Fibroblast of skin of back (primary cell): ENCODE measurements at places on chromosomes 12 and 14.

DNA sequence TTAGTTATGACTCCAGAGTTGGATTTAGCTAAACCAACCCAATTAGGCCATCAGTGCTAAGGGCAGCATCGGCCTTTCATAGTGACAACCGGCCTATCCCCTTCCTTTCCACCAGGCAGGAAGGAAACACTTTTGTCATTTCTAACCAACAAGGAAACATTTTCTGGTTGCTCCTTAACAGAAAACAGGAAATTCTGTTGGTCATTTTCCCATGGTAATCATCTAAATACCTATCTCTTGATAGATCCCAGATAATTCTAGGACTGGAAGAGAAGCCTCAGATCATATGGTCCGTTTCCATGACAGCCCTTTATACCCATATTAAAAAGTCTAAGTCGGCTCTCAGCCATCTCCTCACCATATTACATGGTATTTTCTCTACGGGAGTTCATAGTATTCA, 79.2 kb upstream of the USP44 start:
- no peak for DNase-seq

DNA sequence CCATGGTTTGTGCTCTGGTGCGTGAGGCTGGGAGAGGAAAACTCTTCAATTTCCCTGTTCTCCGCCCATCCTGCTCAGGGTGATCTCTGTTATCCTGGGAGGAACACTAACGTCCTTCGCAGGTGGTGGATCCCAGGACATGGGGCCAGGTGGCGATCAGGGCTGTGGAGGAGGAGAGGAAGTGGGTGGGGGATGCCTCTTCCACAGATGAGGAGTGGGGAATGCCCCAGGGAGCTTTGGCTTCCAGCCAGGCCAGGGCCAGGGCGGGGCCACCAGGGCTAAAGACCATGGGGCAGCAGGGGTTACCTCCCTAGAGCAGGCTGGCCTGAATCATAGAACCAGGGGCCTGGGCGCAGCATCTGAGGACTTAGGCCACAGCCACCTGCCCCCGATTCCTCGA, 3.3 kb upstream of the KRT75 start:
- DNase-seq, result no peak

DNA sequence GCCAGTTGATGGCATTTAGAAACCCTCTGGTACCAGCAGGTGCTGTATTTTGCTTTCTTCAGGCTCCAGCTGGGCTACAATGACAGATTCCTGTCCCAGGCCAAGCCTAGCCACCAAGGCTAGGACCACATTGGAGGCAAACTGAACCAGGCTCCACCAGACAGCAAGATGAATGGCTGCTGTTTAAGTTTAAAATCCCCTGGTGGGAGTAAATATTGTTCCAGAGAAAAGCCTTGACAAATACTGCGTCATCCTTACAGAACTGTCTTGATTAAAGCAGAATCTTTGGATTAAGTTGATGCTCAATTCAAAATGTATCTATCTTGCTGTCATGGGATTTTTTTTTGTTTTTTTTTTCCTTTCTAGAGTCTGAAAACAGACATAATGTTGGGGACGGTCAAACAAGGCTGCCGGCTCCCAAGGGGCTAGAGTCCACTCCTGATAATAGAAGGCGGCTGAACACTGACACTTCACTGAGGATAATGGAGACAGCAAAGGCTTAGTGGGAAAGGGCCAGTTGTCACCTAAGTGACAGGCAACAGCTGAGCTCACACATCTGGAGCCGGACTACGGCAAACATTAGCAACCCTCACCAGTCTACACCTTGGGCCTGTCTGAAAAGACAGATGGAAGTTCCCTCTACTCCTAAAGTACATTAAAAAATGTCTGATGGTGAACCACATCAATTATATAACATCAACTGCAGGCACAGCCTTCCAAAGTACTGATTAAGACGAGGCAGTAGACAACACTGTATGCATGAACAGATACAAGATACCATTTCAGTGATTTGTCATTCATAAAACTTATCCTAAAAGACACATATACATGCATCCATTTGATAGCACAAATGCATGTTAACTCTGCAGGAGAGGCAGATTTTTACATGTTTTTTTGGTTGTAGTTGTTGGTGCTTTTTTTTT, 1.7 kb downstream of the PRICKLE1 start:
- no peak for DNase-seq

GRCh38 chr12:102413396-102413795, 67.0 kb downstream of the IGF1 start:
- DNase-seq, result no peak

DNA sequence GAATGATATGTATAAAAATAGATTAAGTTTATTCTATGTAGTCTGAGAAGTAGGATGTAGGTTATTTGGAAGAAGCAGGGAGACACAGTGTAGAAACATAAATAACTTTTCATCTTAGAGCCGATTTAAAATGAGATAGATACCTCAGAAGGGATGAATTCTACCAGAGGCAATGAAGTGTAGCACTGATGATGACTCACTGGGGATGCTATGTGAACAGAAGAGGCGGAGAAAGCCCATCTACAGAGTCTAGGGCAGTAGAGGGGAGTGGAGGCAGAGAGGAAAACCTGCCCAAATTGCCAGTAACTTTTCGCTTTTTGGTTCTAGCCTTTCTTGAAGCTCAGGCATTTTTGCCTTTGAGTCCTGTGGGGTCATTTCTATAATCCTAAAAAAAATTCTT, 451.8 kb downstream of the ATP23 start:
- peak; percentile 60 for DNase-seq

DNA sequence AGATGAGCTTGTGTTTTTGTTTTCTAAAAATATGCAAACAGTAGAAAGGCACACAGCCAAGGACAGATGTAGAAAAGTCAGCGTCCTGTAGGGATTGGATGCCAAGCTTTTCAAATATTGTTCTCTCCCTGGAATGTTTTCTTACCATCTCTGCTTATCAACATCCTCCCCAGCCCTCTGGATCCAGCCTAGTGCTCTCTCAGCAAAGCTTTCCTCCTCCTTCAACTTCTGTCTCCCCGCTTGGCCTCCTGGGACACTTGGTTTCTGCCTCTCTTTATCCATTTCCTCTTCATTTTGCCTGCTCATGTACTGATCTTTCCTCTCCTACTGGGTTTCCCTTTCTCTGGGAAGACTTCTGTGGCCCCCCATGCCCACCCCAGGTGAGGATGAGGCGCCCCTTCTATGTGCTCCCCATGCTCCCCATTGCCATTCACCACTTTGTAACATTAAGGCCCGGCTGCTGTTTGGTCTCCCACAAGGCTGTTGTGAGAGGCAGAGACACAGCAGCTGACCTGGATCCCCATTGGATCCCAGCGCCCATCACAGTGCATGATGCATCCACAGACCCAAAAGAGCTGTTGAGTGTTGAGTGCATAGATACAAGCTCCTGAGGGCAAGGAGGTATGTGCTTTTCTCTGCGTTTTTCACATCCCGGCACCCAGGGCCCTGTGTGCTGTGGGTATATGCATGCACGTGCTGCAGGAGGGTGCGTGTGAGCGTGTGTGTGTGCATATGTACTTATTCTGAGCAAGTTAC, 38.2 kb downstream of the EVL start:
- peak; percentile 82 for DNase-seq

DNA sequence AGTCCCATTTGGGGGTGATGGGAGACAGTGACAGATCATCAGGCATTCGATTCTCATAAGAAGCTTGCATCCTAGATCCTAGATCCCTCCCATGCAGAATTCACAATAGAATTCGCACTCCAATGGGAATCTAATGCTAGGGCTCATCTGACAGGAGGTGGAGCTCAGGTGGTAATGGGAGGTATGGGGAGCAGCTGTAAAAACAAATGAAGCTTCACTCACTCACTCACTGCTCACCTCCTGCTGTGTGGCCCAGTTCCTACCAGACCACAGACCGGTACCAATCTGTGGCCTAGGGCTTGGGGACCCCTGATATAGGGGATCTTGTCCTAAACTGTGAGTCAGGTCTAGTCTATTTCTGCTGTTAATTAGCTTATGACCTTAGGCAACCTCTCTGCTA, 40.1 kb upstream of the EPS8 start:
- no peak for DNase-seq

- DNase-seq, result no peak
Measured at GRCh38 chr12:85681333-85681732, 154.9 kb downstream of the RASSF9 start.

- DNase-seq, result peak; percentile 24
Measured at GRCh38 chr12:3313675-3314663, 177.0 kb upstream of the PRMT8 start.
